ENCODE measurements at places on chromosomes 1 and 21. TPM values are rescaled to one million over a fixed set of nuclear protein-coding genes. Genes with fewer than 3 reads are reported as not detected.

Gene C4BPA
- not detected for polyA plus RNA-seq

Gene LCA5L
- 1.5 TPM for polyA plus RNA-seq

Gene SLC30A1
- 4.8 TPM for polyA plus RNA-seq

Gene LCE3D
- not detected for polyA plus RNA-seq

Gene CCDC18
- polyA plus RNA-seq: 2.6 TPM

Gene SYT2
- polyA plus RNA-seq: 21.8 TPM

Gene BMP8B
- not detected for polyA plus RNA-seq

Gene S100A16
- 4.3 TPM for polyA plus RNA-seq

Gene GCSAML
- 0.06 TPM for polyA plus RNA-seq

Gene VPS72
- polyA plus RNA-seq: 9.7 TPM

Gene ARF1
- 69.6 TPM for polyA plus RNA-seq

Gene CRYAA
- polyA plus RNA-seq: not detected

Gene ANKRD65
- polyA plus RNA-seq: not detected

Gene SPSB1
- 0.90 TPM for polyA plus RNA-seq

Gene NCAM2
- 112 TPM for polyA plus RNA-seq

Gene CFHR2
- polyA plus RNA-seq: not detected

Gene TDRD10
- not detected for polyA plus RNA-seq

Gene BNIPL
- 0.60 TPM for polyA plus RNA-seq

Gene TSPEAR
- polyA plus RNA-seq: not detected

Gene LCE2A
- polyA plus RNA-seq: not detected

Gene HSD3B2
- not detected for polyA plus RNA-seq

Data from Purkinje cell (primary cell).